ENCODE measurements at places on chromosomes 5 and 9.

DNA sequence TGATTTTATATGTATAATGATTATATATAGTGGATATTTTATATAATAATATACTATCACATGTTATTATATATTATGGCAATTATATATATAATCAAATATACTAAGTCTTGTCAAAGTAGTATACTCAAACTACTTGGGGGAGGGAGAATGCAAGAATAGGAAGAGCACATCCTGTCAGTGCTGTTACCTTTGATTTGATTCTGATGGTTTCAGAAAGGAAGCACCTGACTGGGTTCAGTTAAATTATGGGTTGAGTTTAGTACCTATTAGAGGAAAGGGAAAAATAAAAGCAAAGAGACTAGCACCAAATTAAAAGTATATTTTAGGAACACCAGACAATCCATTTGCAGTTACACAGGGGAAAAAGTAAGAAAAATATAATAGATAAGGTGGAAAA lies 107.6 kb downstream of the GRIA1 start:
- no peak for DNase-seq

GRCh38 chr5:89840906-89841305 lies 568.6 kb downstream of the CETN3 start:
- no peak for DNase-seq

- no peak for DNase-seq
Observed at GRCh38 chr5:113171520-113171919, 194.9 kb downstream of the DCP2 start.

- DNase-seq = no peak
Observed at GRCh38 chr9:93020771-93021670, 37.5 kb upstream of the SUSD3 start.

DNA sequence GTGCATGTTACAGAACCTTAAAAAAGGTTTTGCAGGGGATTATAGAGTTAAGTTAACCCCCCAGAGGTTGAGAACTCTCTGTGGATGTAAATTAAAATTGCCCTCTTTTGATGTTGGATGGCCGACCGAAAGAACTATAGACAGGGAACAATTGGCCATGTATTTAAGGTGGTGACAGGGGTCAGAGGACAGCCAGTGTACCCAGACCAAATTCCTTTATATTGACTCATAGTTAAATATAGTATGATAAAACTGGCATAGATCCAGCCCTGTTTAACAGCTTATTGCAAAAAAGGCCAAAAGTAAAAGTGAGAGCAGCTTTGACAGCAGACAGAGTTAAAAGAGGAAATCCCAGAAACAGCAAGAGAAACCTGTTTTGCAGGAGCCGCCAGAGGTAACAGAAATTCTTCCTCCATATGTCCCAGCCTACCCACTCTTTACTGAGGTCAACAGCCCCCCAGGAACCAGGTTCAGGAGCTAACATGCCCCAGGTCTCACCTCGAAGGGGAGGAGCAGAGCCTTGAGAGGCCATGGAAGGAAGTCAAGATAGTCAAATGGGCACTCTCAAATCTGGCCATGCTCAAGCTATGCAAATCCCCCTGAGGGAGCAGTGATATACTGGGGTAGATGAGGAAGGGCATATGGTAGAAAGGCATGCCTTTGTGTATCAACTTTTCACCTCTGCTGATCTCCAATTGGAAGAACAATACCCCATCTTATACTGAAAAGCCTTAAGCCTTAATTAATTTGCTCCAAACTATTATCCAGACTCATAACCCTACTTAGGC lies 156.4 kb upstream of the COX7C start:
- no peak for DNase-seq

DNA sequence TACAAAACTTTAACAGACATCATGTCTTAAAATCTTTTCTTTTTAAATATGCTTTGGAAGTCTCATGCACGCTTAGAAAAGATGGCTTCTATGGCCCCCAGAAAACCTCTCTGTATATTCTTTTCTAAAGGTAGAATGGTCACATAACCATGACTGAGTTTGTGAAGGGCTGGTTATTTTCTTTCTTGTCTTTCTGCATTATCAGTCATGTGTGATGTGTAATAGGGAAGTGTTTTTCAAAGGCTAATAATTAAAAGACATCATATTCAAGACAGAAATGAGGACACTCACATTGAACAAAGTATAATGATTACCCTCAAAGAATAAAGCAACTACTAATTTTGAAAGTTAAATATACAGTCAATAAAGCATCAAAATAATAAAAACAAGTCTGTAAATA lies 253.4 kb downstream of the TRPM3 start:
- DNase-seq = no peak

DNA sequence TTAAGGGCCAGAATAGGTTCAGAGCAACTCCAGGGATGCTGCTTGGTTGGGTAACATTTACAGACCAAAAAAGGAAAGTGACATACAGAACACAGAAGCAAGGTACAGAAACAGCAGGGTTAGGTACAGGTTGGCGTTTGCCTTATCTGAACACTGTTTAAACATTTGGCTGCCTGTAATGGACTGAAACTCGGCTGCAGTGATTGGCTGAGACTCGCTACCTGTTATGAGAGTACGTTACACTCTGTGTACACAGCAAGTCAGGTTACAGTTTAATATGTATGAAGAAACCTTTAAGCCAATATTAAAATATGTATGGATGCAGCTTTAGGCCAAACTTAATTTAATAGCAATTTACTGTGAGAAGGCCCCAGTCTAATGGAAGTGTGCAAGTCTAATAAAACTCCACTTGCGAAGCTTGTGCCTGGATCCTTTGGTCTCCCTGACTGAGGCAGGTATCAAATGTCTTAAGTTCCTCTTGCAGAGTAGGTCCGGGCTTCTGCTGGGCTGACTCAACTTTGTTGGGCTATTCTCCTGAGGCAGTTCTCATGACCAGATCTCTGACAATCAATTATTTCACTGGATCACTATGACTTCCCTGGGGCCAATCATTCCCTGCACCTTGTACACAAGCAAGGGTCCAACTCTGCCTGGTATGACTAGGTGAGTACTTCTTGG lies 204.9 kb downstream of the ZNF462 start:
- DNase-seq = no peak

DNA sequence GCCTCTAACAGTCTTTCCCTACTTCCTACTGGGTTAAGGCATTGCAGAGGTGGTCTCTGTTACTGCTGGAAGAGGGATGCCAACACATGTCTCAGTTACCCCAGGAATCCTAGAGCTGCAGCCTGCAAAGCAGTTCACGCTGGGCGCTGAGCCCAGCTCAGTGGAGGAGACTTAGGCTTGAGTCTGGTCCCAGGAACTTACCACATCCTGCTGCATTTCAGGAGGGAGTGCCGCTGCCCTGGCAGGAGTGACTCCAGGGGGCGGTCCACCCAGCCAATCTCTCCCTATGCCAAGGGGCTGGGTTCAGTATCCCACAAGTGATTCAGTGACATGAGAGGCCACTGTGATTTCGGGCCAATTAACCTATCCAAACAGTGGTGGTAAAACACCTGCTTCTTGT lies 7.6 kb downstream of the TTC16 start:
- DNase-seq = no peak

DNA sequence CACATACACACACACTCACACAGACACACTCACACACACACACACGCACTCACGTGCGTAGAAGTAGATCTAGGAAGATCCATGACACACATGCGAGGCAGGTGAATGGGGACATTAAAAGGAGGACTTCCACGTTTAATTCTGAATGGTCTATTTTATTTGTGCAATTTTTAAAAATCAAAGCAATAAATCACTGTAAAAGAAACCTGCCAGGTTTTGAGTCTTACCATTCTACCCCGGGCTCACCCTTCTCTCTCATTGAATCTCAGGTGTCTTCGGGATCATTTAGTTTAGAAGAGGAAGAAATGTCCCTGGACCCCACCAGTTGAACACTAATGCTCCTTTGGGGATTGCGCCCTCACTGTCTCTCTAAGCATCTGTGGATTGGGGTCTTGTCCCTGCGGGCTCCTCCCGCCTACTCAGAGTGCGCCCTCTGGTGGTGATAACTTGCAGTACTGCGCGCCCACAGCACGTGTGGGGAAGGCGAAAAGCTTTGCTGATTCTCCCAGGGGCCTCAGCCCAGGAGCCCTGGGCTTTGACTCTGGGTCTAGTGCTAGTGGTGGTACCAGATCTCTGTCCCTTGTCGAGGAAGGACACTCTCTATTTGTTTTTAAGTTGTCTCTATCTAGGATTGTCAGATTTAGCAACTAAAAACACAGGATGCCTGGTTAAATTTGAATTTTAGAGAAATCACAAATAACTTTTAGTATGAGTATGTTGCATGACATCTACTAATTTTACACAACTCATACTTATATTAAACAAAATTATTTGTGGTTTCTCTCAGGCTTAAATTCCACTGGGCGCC lies 34.8 kb downstream of the BOD1 start:
- DNase-seq = no peak

- DNase-seq = no peak
Observed at GRCh38 chr9:21871256-21871975, 69.0 kb downstream of the MTAP start.

DNA sequence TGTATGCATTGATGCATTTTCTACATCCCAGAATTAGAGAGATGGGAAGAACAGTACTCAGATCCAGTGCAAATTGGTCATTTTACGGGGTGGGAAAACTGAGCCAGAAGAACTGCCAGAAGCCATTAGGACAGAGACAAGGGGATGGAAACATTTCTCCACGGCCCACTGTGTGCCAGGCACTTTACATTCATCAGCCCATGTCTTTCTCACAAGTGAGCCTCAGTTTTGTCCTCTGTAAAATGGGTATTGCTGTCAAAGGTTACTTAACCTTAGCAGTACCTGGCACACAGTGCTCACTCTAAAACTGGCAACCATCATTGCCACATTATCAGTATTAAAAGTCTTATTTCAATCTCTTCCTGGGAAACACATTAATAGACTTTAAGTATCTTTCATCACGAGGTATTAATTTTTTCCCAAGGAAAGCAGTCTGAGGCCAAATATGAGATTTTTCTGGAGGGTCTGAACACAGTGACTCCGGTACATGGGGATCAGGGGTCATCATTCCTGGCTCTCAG lies 5.2 kb downstream of the DUSP1 start:
- DNase-seq = no peak

DNA sequence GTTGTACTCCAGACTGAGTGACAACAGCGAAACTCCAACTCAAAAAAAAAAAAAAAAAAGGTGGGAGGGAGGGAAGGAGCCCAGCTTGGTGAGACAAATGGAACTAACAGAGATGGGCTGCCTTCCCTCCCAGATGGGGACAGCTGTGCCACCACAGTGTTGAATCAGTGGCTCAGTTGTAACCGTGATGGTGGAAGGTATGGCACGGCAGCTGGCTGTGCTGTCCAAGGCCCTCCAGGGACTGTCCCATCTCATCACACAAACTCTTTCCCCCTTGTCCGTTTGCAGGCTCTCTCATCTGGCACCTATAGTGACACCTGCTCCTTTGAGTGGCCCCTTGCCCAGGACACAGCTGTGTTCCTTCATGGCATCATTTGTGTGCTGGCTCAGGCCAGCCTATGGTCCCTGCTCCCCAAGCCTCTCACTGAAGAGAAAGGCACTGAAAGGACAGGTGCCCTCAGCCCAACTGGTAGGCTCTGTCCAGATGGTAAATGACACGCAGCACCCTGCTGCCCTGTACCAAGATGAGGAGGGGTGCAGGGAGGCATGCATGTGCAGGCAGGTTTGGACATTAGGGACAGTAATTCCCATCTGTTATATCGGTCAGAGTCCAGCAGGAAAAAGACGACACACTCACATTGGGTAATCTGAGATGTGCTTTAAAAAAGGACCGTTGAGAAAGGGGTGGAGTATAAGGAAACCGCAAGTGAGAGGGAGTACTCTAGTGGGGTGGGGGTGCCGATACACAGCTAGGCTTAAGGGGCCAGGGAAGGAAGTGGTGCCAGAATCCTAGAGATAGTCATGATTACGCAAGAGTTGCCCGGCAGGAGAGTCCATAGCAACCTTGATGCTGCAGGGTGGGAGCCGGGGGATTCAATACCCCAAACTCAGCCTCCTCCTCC lies 4.3 kb downstream of the SMIM33 start:
- no peak for DNase-seq

DNA sequence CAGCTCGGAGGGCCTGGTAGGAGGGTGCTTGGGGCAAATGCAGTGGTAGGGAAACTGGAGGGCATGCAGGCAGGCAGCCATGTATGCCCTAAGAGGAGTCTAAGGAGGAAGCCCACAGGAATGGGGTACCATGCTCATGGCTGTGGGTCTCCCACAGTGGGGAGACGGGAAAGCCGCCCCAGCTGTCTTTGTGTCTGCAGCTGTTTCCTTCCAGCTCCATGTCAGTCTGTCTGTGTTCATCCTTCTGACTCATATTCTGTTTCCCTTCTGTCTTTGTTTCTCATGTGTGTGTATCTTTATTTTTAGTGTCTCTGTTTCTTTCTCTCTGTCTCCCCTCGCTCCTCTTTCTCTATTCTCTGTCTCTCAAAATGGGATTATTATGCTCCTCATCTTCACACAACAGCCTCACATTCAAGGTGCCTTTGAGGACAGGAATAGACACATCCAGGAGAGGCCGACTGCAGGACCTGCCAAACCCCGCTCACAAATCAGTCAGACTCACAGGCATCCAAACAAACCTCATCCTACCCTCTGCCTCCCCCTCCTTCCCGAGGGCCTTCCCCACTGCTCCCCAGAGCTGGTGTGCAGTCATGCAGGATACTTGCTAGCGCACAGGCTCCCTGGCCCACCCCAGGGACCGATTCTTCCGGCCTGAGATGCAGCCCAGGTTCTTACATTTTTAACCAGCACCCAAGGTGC lies 68.4 kb upstream of the RARS1 start:
- no peak for DNase-seq

DNA sequence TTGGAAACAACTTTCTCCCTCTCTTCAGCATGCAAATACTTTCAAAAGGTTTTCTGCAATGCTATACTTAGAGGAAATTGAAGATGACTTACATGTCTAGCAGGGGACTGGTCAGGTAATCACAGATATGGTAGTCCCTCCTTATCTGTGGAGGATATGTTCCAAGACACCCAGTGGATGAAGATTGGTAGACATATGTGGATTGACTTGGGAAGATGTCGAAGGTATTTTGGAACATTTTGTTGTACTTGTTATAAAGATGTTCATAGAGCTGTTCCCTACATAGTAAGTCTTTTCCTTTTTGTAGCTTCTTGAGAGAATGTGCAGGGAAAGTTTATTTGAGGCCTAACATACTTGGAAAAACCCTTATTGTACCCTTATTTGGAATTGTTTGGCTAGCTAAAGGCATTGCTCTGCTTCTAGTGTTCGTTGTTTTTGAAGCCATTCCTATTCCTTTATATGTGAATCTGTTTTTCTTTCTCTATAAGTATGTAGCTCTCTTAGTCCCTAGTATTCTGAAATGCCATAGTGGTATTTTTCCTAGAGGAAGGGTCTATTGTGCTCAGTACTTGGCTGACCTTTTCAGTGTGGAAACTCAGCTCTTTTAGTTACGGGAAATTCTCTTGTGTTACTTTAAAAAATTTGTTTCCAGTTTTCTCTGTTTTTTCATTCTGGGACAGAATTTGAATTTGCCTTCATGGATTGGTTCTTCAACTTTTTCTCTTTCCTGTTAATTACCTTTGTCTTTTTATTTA lies 25.7 kb downstream of the GPR151 start:
- DNase-seq = no peak

- DNase-seq = no peak
Observed at GRCh38 chr5:994272-994607, 14.4 kb upstream of the NKD2 start.

- DNase-seq = no peak
Observed at GRCh38 chr9:86402591-86402990, 48.4 kb upstream of the TUT7 start.

Measured in type B pancreatic cell (in vitro differentiated cells).